GM23248 (cell line): ENCODE measurements at places on chromosomes 16 and 17. TPM values are rescaled to one million over a fixed set of nuclear protein-coding genes. Genes with fewer than 3 reads are reported as not detected.

- DNase-seq, result peak; percentile 30
- no peaks in the 10 kb centered on the region for H3K36me3 ChIP-seq
- H3K4me1 ChIP-seq, result 0 out of 2 replicates have a peak, but pooled peaks cover 3% of the 10 kb centered on the region
- H3K4me3 ChIP-seq, result no peak overlapping the region
- H3K27me3 ChIP-seq, result no peaks in the 10 kb centered on the region
Observed at GRCh38 chr17:62931101-62931500, 34.9 kb upstream of the TANC2 start.

Gene CHD9NB
- polyA plus RNA-seq, result 0.15 and 0.20 TPM in 2 replicates

GRCh38 chr17:46063241-46063640, 64.2 kb downstream of the STH start:
- H3K27me3 ChIP-seq, result no peaks in the 10 kb centered on the region
- DNase-seq, result peak; percentile 96
- H3K4me1 ChIP-seq, result peaks cover 14% of the 10 kb centered on the region
- H3K4me3 ChIP-seq, result no peak overlapping the region

Gene FOXL1
- polyA plus RNA-seq, result 4.7 and 4.9 TPM in 2 replicates

DNA sequence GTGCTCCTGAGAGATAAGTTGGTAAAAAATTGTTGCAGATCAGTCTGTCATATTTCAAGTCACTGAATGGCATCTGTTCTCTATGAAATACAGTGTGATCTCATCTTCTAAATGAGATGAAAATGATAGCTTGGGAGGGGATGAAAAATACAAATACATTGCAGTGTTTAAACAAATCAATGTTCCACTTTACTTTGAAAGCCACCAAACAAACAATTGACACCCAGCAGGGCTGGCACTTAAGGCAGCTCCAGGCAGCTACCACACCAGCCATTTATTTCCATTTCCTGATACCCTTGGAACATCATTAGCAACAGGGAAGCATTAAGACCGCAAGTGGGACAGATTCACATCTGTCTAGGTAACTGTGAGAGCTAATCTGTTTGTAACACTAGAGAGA, 827.6 kb upstream of the KIF2B start:
- no peaks in the 10 kb centered on the region for H3K36me3 ChIP-seq
- no peak overlapping the region for H3K4me3 ChIP-seq
- DNase-seq, result no peak

DNA sequence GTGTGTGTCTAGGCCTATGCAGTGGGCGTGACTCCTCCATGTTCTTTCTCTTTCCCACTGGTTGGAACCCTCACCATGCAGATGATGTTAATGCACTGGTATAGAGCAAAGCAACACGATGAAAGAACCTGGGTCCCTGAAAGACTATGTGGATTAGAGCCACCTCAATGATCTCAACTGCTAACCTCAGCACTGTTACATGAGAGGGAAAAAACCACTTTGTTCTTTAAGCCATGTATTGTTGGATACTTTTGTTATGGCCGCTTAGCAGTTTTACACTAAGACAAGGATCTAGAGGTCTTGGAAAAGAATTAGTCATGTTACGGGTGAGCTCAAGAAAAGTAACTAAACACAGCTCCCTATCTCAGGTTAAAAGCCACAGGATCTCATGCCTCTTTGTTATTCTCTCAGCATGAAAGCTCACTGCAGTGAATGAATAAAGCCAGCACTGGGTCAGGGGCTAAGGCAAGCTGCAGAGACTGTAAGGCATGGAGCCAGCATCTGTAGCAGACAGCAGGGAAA, 56.6 kb upstream of the RBBP6 start:
- H3K36me3 ChIP-seq, result no peaks in the 10 kb centered on the region
- DNase-seq, result no peak
- H3K27me3 ChIP-seq, result no peaks in the 10 kb centered on the region
- no peak overlapping the region for H3K4me3 ChIP-seq
- H3K4me1 ChIP-seq, result no peaks in the 10 kb centered on the region

DNA sequence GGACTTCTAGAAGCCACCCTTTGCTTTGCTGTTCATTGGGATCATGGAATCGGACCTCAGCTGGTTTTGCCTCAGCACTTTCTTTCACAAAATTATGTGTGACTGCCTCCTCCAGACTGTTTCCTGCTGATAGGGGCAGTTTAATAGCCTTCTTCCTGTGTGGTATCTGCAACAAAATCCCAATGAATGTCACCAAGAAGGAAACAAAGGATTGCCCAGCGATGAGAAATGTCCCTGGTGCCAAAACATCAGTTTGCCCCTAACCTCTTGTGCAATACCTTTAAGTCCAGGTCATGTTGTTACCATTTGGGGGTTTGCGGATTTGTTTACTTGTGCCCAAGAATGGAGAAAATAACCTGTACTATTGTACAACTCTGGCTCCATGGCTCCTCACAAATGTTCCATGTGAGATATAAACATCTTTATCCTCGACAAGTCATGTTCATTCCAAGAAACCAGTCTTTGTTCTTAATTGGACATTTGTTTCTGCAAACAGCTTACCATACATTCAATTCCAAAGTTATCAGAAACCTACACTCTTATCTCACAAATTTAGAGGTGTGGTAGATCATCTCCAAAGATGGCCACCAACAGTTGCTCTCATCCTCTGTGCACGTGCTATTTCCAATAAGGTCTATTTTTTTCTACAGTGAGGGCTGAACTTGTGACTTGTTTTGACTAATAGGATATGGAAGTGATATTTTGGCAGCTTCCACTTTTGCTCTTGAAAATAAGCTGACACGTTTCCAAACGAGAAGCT, 14.8 kb downstream of the TAC4 start:
- H3K36me3 ChIP-seq, result peaks cover 32% of the 10 kb centered on the region
- no peak overlapping the region for H3K27ac ChIP-seq
- peaks cover 10% of the 10 kb centered on the region; the same call in 1 of the 2 replicates for H3K4me1 ChIP-seq
- no peak for DNase-seq
